ENCODE measurements at places on chromosomes 11 and 22.
A peak's percentile ranks its signal among the peaks of the same experiment; 100 is the strongest.

GRCh38 chr22:35484651-35485556, 55.7 kb upstream of the RASD2 start:
- no peak for DNase-seq

- DNase-seq = no peak
Measured at GRCh38 chr11:118929501-118930093, 3.9 kb upstream of the BCL9L start.

- DNase-seq = peak; percentile 30
Measured at GRCh38 chr11:68373815-68374501, 61.6 kb downstream of the LRP5 start.

DNA sequence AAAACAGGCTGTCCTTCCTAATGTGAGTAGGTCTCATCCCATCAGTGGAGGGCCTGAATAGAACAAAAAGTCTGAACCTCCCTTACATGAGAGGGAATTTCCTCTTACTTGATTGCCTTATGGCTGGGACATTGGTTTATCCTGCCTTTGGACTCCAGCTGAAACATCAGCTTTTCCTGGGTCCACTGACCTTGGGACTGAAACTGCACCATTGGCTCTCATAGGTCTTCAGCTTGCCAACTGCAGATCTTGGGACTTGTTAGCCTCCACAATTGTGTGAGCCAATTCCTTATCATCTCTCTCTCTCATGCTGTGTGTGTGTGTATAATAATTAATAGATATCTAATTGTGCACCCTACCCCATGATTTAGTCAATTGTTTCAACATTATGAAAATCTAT, 375.3 kb upstream of the DDI1 start:
- DNase-seq = no peak

GRCh38 chr22:28154861-28155260, 235.8 kb upstream of the PITPNB start:
- no peak for DNase-seq

DNA sequence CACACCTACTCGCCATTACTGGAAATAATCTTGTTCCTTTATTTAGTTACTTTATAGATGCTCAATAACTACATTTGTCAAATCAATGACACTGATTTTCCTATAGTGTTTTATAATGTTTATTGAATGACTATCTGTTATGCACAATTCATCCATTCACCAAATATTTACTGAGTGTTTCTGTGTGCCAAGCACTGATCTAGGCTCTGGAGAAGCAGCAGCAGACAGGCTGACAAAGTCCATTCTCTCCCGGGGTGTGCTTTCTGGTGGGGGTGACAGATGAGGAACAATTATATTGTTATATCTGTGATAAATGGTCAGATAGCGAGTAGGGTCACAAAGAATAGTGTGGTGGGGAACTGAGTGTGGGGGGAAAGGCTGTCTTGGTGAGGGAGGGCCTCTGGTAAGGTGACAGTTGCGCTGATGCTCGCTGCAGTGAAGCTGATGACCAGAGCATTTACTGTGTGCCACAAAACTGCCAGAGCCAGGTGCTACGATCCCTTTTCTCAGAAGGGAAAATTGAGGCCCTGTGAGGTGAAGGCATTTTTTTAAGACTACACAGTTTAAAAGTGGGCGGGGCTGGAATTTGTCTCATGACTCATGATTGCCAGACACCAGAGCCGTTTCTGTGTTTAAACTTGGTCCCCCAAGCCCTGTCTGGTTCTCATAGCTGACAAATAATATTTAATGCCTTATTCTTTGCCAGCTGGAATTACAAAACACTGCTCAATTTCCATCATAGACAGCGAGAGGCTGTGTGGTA, 10.2 kb downstream of the PACS1 start:
- DNase-seq = no peak

- no peak for DNase-seq
Measured at GRCh38 chr22:24088816-24089215, 77.7 kb downstream of the CABIN1 start.

- DNase-seq = no peak
Measured at GRCh38 chr11:31973172-31973571, 117.7 kb upstream of the RCN1 start.

DNA sequence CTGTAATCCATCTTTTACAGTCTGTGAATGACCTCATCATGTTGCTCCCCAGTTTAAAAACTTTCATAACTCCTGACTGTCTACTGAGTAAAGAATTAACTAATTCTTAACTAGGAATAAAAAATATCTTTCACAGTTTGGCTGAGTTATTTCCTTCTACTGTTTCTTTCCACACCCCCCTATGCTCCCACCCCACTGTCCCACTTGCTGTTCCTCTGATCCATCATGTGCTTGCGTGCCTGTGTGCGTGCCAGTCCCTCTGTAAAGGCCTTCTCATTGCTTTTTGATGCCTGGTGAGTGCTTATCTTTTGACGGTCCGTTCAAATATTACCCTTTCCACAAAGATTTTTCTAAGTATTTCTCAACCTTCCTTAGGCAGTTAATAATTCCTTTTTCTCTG, 55.6 kb downstream of the ATG16L2 start:
- no peak for DNase-seq

DNA sequence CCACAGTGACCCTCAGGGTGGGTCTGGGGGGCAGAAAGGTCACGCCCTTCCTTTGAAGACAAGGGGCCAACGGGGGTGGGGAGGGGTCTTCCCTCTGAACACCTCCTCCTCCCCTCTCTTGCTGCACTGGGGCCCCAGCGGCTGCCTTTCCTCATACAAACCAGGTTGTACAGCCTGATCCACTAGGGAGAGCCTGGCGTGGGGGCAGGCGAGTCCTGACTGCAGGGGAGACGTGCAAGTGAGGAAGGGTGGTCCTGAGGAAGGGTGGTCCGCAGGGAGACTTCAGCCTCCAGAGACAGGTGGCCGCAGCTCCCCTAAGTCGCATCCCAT, 43.6 kb upstream of the LINC01488 start:
- no peak for DNase-seq

- no peak for DNase-seq
Measured at GRCh38 chr22:38631724-38632123, 24.5 kb downstream of the FAM227A start.

DNA sequence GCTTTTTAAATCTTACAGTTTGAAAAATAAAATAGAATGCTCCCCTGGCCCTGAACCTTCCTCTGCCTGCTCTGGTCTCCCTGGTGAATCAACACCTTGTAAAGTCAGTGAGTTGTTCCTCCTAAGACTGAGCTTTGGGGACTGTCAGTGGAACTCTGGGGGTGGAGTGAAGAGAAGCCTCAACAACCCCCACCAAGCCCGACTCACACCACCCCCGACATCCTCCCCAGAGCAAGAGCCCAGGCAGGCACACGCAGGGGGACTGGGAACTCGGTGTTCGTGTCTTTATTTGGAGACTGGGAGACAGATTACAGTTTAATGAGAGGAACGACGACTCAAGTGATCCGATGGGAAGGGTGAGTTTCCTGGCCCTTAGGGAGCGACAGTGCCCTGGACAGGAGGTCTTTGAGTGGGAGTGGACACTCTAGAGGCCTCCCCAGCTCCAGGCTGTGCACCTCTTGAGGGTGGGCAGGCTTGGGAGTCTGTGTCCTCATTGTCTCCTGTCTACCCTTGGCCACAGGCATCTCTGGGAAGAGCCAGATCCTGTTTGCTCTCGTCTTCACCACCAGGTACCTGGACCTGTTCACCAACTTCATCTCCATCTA, 6.2 kb downstream of the KDELR3 start:
- DNase-seq = no peak

DNA sequence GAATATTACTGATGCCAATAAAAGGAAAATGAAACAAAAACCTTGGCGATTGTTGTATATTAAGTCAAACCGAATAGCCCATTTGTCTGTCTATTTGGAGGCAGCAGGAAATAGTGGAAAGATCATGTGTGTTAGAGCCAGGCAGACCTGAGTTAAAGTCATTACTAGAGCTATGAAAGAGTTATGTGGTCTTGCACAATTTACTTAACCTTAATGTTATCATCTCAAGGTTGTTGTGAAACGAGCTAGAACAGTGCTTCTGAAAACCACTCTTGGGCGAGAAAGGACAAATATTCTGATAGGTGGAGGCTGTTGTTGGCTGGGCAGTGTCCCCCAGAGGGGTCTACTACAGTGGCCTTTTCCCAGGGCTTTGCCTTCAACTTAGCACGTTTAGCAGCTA, 60.0 kb upstream of the NUP160 start:
- DNase-seq = no peak

DNA sequence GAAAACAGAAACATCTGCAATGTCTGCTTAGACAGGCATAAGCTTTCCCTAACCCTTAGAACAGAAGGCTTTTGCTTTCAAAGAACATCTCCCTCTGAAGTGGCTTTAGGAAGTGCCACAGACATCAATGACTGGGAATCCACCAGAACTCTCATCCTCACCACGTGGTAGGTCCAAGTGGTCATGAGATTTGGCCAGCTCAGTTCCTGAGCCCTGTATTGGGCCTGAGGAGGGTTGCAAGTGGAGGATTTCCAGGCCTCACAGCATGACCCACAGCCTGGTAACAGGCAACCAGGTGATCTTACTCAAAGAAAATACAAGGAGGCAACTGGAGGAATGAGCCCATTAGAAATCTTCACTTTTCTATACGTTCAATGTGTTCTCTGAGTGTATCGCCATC, 1.6 kb downstream of the CASP1 start:
- no peak for DNase-seq

GRCh38 chr22:19620742-19621371, 93.4 kb upstream of the SEPTIN5 start:
- DNase-seq = no peak
